ENCODE measurements at places on chromosomes 6 and 20. TPM values are rescaled to one million over a fixed set of nuclear protein-coding genes. Genes with fewer than 3 reads are reported as not detected.

Gene SPATA25
- total RNA-seq, result 1.1 TPM

Gene ADGRF4
- total RNA-seq, result not detected

Gene PRDM13
- total RNA-seq, result not detected

Gene CST4
- not detected for total RNA-seq

Gene OR14J1
- total RNA-seq, result not detected

Gene SPAG4
- total RNA-seq, result 11.8 TPM

Gene HAO1
- total RNA-seq, result not detected

Gene TMC2
- total RNA-seq, result not detected

Gene FKBP5
- total RNA-seq, result 88.1 TPM

Gene AAR2
- 27.1 TPM for total RNA-seq

Gene SLC32A1
- not detected for total RNA-seq

Gene TSPO2
- not detected for total RNA-seq

Gene JPH2
- not detected for total RNA-seq

Gene CLVS2
- total RNA-seq, result not detected

Gene GPX5
- total RNA-seq, result not detected

Gene RAMACL
- total RNA-seq, result 0.32 TPM

Gene ZHX3
- 8.2 TPM for total RNA-seq

Gene SLC17A2
- total RNA-seq, result 0.55 TPM

Gene SIGLEC1
- total RNA-seq, result not detected

Gene AKAP12
- total RNA-seq, result 17.2 TPM

Gene GLP1R
- total RNA-seq, result 0.05 TPM

Gene LY6G6F
- not detected for total RNA-seq

Gene TFAP2A
- total RNA-seq, result 0.23 TPM

Gene TINAG
- total RNA-seq, result not detected

Gene METTL24
- total RNA-seq, result not detected

Gene FOXF2
- total RNA-seq, result not detected

Gene MEI4
- not detected for total RNA-seq

Gene CPXM1
- total RNA-seq, result 1.5 TPM

Gene PRPH2
- not detected for total RNA-seq

Gene PRR18
- 0.14 TPM for total RNA-seq

Measured in activated T-helper 2 cell treated with anti-CD3 and anti-CD28 coated beads, Interferon-gamma antibody, Interleukin-2, Interleukin-4, amounts not matched to agents 10 μg/mL and 5 μg/mL and 100 μg/mL, durations not matched to agents 14 hours and 24 hours and 36 hours (primary cell).